ENCODE measurements at places on chromosomes 12 and 14. TPM values are rescaled to one million over a fixed set of nuclear protein-coding genes. Genes with fewer than 3 reads are reported as not detected.

Gene GSC
- 0.99 TPM for total RNA-seq

Gene NTS
- 3.7 TPM for total RNA-seq

Gene IGFBP6
- total RNA-seq: 27.7 TPM

GRCh38 chr14:47278233-47278842 is 397.1 kb downstream of the MDGA2 start:
- DNase-seq: no peak

- no peak for DNase-seq
These were observed 49.3 kb downstream of the NDUFA12 start for GRCh38 chr12:94954029-94954685.
